Stimulated activated CD8-positive, alpha-beta memory T cell treated with anti-CD3 and anti-CD28 coated beads, Interleukin-4, amount 100 ng/mL, for 1 hour (primary cell): ENCODE measurements at places on chromosomes 7 and 10.

DNA sequence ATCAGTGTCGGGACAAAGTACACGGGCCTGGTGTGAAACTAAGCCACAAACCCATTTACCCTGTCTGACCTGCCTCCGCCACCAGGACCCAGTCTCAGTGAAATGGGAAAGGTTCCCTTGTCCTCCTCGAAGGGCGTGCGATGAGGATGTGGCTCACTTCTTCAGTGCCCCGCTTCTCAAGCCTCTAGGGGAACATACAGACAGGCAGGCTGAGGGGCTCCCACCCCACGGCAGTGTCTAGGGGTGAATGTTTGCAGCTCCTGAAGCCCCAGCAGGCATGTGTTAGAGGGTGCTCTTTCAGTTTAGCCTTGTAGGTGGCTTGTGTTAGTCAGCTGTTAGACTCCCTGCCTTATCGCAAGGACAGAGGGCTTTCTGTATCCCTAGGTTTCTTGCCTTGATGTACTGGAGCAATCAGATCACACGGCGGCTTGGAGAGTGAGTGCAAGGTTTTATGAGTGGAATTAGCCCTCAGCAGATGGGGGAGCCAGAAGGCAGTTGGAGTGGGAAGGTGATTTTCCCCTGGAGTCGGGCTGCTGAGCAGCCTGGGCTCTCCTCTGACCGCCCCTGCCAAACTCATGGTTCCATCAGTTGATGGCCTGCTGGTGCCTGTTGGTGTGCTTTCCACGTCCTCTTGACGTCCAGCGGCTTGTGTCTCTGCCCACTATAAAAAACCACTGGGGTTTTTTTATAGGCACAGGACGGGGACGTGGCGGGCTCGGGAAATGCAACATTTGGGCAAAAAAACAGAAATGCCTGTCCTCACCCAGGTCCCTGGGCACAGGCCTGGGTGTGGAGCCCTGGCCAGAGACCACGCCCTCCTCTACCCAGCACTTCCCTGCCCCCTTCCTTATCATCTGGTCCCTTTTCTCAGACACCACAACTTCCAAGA, 759 bp downstream of the NUDT1 start:
- no peak for DNase-seq

DNA sequence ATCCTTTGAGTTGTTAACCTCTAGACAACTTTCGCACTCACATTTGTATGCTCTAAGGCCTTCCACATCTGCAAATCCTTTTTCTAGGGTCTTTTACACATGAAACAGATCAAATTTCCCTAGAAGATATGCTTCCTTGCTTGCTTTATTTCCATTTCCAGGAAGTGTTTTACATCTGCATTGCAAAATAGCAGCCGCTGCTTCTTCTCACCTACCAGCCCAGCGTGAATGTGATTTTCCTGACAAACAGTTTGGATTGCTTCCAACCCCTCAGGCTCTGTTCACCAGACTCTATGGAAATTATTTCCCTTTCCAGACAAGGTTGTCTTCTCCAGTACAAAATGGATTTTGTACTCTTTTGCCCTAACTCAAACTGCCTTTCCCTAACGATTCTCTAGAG, 50.9 kb upstream of the PAPSS2 start:
- no peak for DNase-seq

GRCh38 chr10:24503461-24504320, 220.0 kb downstream of the ARHGAP21 start:
- no peak for DNase-seq

DNA sequence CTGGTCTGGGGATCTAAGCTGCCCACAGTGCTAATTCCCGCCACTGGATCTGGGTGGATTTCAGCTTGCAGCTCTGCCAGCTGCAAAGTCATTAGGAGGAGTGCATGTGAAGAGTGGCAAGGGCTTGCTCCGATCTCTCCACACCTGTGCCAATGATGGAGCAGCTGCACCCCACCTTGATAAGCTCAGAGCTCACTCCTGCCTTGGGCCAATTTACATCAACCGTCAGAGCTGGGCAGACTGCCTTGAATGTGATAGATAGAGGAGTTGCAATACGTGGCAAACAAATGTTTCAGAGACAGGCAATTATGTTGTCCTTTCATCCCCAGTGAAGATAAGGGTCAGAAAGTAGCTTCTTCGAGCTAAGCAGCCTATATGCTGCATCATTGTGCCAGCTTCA, 379.9 kb downstream of the SH2D4B start:
- DNase-seq: no peak

- no peak for DNase-seq
These were observed 5.9 kb downstream of the ZNF316 start for GRCh38 chr7:6642861-6643640.

GRCh38 chr7:143269251-143269650, 6.0 kb downstream of the GSTK1 start:
- no peak for DNase-seq

- DNase-seq: no peak
These were observed 17.2 kb upstream of the GLI3 start for GRCh38 chr7:42254217-42254616.

DNA sequence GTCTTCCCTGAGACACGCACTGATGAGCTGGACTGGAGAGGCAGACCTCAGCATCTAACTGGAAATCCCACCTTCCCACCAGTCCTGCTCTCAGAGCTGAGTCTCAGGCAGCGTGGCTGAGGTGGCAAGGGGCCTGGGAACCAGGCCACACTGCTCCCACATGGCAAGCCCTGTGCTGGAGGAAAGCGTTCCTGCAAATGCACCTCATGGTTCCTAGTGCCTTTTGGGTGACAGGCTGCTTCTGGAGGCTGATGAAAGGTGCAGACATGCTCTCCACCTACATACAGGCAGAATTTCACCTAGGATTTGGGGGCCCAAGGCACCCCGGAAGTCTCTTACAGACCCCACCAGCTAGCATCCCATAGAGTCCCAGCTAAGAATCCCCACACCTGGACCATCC, 432.9 kb upstream of the FOXK1 start:
- no peak for DNase-seq

DNA sequence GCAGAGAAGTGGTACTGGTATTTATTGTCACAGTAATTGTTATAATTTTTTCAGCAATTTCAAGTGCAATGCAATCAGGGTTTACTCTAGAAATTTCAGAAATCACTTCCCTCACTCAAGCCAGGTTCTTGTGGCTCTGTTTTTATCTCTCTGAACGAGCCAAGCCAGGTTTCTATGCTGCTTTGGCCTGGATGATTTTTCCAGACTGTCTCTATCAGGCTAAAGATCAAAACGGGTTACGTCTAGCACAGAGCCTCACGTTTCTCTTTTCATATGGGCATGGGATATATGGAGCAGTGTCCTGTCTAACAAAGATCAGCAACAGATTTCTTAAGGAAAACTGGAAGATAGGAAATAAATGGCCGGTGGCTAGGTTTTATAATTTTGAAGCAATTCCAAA, 1105.3 kb downstream of the NRG3 start:
- DNase-seq: no peak

DNA sequence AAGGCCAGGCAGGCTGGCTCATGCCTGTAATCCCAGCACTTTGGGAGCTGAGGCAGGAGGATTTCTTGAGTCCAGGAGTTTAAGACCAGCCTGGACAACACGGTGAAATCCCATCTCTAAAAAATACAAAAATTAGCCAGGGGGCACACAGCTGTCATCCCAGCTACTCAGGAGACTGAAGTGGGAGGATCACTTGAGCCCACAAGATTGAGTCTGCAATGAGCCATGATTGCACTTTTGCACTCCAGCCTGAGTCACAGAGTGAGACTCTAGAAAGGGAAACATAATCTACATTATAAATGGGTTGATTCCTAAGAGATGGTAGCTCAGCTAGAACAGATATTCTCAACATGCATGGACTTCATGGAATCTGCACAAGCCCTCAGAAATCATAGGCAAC, 6.3 kb upstream of the LIPF start:
- no peak for DNase-seq

- DNase-seq: no peak
These were observed 24.8 kb downstream of the ARHGAP19 start for GRCh38 chr10:97267671-97268070.

GRCh38 chr7:74223711-74224510, 14.1 kb downstream of the LAT2 start:
- no peak for DNase-seq

DNA sequence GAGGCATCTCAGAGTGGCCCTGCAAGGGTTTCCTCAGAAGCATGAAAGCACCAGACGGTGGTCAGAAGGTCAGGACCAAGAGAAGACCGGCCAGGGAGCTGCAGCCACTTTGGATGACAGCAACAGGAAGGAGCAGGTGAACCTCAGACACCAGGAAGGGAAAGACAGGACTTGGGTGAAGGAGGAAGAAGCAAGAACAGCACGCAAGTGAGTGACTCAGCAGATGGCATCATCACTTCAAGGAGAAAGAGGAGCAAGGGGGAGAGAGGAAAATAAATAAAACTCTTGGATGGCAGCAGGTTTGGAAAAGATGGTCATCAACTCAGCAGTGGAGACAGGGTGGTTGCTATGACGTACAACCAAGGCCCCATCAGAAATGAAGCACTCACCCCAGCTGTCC, 31.6 kb downstream of the NCAPG2 start:
- DNase-seq: no peak

- DNase-seq: no peak
These were observed 91.5 kb downstream of the FAM53B start for GRCh38 chr10:124652701-124653100.

DNA sequence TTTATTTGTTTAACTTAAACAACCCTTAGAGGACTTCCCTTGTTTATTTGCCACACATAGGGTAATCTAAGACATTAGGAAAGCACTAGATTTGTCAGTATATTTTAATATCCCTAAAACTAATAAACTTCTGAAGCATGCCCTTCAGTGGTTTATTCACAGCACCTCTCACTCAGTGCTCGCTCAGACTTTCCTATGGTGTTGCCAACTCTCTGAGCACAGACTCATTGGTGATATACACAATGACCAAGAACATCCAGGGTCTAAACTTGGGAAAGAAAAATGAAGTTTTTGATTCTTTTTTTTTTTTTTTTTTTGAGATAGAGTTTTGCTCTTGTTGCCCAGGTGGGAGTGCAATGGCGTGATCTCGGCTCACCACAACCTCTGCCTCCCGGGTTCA, 82.2 kb downstream of the RAB11FIP2 start:
- no peak for DNase-seq

GRCh38 chr10:133164816-133165555, 5.0 kb downstream of the KNDC1 start:
- no peak for DNase-seq

GRCh38 chr10:86945361-86946212, 11.8 kb downstream of the MMRN2 start:
- DNase-seq: no peak

GRCh38 chr10:27369880-27370279, 129.3 kb upstream of the ACBD5 start:
- no peak for DNase-seq

DNA sequence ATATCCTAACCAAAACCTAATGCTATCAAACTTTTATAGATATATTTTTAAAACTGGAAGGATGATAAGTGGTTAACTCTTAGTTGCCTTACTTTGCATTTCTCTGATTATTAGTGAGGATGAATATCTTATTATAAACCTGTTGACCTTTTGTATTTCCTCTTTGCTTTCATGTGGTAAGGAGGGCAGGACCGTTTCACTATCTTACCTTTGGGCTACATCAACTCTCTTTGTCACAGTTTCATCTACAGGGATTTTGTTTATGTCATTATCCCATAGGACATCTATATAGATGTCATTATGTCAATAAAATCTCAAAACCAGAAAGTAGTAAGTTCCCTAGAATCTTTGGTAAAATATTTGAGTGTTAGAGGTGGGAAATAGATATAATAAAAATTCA, 219.3 kb downstream of the THSD7A start:
- no peak for DNase-seq

GRCh38 chr10:71632896-71633600, 86.5 kb downstream of the C10orf105 start:
- no peak for DNase-seq

DNA sequence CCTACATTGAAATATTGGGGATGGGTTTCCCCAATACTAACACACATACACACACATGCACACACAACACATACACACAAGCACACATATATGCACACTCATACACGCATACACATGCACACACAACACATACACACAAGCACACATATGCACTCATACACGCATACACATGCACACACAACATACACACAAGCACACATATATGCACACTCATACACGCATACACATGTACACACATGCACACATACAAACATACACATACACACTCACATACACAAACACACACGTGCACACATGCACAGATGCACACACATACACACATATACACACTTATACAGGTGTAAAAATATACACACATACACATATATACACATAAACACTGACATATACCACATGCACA, 127.4 kb upstream of the C7orf33 start:
- DNase-seq: no peak

DNA sequence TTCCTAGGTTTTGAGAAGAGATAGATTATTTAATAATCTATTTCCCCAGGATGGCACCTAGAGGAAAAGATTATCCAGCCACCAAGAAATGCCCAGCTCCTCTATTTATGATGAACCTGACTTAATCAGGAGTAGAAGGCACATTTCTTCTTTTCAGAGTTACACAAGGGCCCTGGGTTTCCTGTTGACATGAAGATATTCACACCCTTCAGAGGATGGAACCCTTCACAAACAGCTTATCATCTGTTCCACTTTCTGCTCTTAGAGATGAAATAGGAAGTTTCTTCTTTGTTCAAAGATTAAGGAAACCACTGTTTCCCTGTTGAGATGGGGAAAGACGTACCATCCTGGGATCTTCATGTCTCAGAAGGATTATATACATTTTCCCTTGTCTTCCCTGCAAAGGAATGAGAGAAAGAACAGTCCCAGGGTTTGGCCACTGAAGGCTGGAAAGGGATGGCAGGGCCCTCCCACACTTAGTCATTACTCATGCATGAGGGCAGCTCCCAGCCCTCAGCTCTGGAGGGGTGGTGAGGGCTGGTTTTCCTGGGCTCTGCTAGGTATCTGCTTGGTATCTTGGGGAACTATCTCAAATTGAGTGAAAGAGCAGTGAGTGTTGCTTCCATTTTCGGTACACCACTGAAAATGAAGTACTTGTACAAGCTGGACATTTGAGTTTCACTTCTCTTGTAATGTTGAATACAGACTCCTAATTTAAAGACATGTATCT, 64.0 kb downstream of the MTPAP start:
- no peak for DNase-seq

- DNase-seq: no peak
These were observed 6.7 kb downstream of the GNAI1 start for GRCh38 chr7:80141376-80141775.

GRCh38 chr7:19275000-19275399, 129.8 kb upstream of the FERD3L start:
- no peak for DNase-seq

GRCh38 chr10:49081547-49082275, 33.6 kb downstream of the VSTM4 start:
- no peak for DNase-seq

DNA sequence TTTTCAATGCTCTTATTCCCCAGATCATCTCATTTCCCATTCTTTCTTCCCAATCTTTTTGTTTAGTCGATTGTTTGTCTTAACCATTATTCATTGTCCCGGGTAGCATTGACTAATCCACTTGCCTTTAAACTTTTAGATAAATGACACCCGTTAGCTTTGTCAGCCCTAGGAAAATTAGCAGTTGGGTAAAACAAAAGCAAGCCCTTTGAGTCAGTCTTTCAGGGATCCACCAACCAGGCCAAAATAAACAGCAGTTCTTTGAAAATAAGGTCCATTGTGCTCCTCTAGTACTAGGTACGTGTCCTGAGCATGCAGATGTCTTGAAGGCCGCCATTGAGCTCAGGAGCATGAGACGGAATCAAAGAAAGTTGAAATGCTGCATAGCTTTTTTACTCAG, 369.7 kb upstream of the MYO3A start:
- DNase-seq: no peak
